RWPE1 (cell line): ENCODE measurements at places on chromosomes 6 and 20.

DNA sequence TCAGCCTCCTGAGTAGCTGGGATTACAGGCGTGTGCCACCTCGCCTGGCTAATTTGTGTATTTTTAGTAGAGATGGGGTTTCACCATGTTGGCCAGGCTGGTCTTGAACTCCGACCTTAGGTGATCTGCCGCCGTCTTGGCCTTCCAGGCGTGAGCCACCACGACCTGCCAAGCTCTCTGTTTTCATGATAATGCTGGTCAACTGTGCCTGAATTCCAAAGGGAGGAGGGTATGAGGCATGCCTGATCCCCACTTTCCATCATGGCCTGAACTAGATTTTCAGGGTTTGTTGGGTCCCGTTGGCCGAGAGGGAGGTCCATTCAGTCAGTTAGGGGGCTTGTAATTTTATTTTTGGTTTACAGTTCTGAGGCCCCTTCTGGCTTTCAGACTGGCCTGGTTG is 28.0 kb upstream of the ANGPT4 start:
- DNase-seq = no peak

- DNase-seq = no peak
These were observed 5.0 kb upstream of the MPC1 start for GRCh38 chr6:166387642-166388289.

GRCh38 chr6:148599967-148600426 is 146.8 kb upstream of the UST start:
- no peak for DNase-seq

- DNase-seq = no peak
These were observed 439.6 kb downstream of the DOK5 start for GRCh38 chr20:54914995-54915394.

DNA sequence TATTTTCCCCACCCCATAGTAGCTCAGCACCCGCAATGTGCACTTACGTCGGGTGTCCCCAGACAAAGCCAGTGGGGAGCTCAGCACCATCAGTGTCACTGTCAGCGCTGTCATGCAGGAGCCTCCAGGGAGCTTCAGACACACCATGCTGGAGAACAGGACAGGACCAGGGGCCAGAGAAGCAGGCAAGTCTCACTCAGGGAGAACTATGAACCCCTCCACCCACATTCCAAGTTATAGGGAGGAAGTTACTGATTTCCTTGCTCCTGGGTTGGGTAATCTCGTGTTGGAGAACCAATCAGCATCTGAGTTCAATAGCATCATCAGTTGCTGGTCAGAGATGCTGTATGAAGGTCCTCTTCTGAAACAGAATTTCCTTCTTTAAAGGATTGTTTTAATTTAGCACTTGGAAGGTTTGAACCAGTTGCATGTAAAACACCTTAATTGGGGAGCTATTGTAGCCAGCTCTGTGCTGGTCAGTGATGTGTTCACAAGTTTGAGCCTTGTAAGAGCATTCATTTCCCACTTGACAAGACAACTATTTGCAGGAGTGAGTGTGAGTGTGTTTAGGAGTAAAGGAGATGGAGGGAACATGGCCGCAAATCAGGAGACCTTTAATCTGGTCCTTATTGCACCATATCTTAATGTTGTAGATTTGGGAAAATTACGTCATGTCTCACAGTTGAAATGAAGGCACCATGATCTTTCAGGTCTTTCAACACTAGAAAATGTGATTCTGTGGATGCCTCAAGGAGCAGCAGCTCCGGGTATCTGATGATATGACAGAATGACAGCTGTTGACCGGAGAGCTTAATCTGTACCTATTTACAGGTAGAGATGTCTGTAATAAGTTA is at the start of gene HLA-DRB1:
TSS of gene HLA-DRB1 (minus strand) at position 253 of the 854 bp plus-strand sequence. CDS start at position 147, 106 bp downstream.
- peak; percentile 5 for DNase-seq

DNA sequence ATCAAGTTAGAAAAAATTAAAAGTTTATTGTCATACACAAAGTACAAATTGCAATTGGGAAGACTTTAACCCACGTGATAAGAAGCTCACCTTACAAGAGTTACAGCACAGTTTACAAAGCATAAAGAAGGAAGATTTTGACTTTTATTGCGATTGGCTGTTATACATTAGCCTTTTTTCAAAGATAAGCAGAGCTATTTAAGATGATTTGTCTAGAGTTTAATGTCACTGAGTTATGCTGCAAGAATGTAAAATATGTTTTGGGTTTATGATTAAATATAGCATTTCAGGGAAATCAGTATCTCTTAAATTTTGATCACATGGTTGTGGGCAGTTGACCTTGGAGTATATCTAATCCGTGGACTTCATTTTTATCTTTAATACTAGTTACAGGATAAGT is 664.2 kb upstream of the PTCHD4 start:
- DNase-seq = no peak

DNA sequence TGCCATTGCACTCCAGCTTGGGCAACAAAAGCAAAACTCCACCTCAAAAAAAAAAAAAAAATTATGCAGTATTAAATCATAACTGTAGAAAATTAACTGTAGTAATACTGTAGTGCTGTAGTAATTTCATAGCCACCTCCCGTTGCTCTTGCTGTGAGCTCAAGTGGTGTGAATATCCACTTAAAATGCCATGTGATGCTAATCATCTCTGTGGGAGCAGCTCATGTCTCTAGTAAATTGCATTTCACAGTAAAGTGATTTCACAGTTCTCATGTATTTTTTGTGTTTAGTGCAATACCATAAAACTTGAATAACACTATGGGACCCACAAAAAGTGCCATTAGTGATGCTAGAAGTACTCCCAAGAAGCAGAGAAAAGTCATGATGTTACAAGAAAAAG is 14.4 kb upstream of the FAM217A start:
- DNase-seq = no peak

GRCh38 chr6:87257975-87258374 is 64.4 kb upstream of the SMIM8 start:
- DNase-seq = no peak

- no peak for DNase-seq
These were observed 132.7 kb downstream of the AGPAT4 start for GRCh38 chr6:161141173-161141572.
